Mesothelial cell of epicardium (in vitro differentiated cells): ENCODE measurements at places on chromosomes 2 and 18. TPM values are rescaled to one million over a fixed set of nuclear protein-coding genes. Genes with fewer than 3 reads are reported as not detected.

The CFAP221 gene
- 3.5 to 4.6 TPM (median 4.5 TPM) in 3 replicates for total RNA-seq

The KIF5C gene
- total RNA-seq: 1.3 to 2.3 TPM (median 1.3 TPM) in 3 replicates

The PKP4 gene
- 66.3 to 70.8 TPM (median 66.6 TPM) in 3 replicates for total RNA-seq

- peaks cover 3% of the 10 kb centered on the region for H3K4me1 ChIP-seq
- H3K27ac ChIP-seq: no peak overlapping the region
- DNase-seq: no peak
- H3K4me3 ChIP-seq: no peak overlapping the region
- H3K27me3 ChIP-seq: no peaks in the 10 kb centered on the region
These were observed 156.8 kb downstream of the STK39 start for GRCh38 chr2:168090366-168091135.

GRCh38 chr2:111924617-111925107 lies 26.3 kb downstream of the MERTK start:
- H3K4me1 ChIP-seq: peaks cover 45% of the 10 kb centered on the region
- H3K36me3 ChIP-seq: peaks cover 7% of the 10 kb centered on the region
- H3K4me3 ChIP-seq: no peak overlapping the region
- H3K27me3 ChIP-seq: no peaks in the 10 kb centered on the region

DNA sequence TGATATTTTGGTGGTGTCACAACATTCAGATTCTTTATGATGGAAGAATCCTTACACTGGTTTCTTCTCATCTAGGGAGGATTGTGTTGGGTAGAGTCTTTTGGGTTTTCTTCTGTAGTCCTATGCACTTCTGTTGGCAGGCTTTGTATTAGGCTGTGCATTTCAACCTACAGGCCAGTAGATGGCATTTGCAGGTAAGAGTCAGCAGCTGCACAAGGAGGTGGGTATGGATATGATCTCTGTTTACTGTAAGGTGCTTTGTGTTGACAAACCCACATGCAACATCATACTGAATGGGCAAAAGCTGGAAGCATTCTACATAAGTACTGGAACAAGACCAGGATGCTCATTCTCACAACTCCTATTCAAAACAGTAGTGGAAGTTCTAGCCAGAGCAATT lies 656.8 kb downstream of the METTL4 start:
- H3K27me3 ChIP-seq: no peaks in the 10 kb centered on the region
- no peaks in the 10 kb centered on the region for H3K4me1 ChIP-seq
- DNase-seq: no peak
- no peak overlapping the region for H3K4me3 ChIP-seq
- H3K36me3 ChIP-seq: peaks cover 7% of the 10 kb centered on the region
- H3K27ac ChIP-seq: no peak overlapping the region

DNA sequence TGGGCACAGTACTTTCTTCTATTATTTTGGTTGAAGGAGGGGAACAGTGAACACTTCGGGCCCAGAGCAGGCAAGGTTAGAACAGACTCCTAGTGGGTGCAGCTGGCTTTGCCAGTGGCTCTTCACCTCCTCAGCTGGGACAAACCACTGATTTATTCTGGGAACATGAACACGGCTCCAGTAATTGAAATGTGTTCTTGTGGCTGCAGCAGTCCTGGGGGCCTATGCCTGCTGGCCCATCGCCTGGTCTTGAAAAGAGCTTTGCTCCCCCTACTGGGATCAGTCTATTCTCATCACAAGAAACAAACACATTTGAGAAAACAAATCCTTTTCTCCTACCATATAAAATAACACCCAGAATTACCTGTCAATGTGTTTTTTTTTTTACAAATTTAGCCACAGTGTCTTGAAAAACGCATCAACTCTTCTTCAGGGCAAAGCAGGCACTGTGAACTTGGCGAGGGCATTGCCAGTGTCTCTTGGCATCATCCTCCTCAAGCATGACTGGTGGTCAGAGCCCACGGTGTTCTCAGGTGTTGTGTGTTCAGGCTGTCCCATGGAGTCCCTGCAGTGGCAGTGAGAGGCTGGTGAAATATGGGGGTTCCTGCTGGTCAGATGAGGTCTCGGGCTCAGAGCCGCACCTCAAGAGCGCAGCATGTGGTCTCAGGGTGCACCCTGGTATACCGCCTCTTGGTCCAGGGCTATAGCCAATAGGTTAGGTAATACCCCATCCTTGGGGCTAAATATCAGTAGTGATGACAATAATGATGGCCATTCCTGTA lies 51.3 kb downstream of the RNF144A start:
- H3K36me3 ChIP-seq: peaks cover 34% of the 10 kb centered on the region
- H3K27ac ChIP-seq: no peak overlapping the region
- no peak overlapping the region for H3K4me3 ChIP-seq

DNA sequence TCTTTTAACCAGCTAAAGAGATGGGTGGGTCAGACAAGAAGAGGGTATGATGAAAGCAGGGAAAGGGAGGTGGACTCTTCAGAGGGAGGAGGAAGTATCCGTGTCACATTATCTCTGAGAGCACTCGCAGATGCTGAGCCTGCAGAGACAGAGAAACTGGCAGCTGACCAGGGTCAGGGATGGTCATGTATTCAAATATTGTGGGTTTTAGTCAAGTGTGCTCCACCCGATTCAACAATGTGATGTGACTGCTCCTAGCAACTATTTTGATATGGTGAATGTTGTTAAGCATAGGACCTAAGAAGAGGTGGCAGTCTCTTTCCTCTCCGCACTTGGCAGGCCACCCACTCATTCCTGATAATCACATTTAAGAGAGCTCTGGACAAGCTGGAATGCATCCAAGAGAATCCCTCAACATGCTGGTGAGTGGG lies 1.3 kb upstream of the CLIP4 start:
- no peak for DNase-seq
- no peaks in the 10 kb centered on the region for H3K27me3 ChIP-seq
- H3K27ac ChIP-seq: peak overlapping the region; percentile 51
- peaks cover 33% of the 10 kb centered on the region for H3K4me1 ChIP-seq

GRCh38 chr2:236112466-236112865 lies 55.7 kb downstream of the GBX2 start:
- H3K27ac ChIP-seq: no peak overlapping the region
- H3K4me3 ChIP-seq: no peak overlapping the region
- no peak for DNase-seq
- H3K36me3 ChIP-seq: peaks cover 3% of the 10 kb centered on the region
- no peaks in the 10 kb centered on the region for H3K27me3 ChIP-seq
- peaks cover 19% of the 10 kb centered on the region for H3K4me1 ChIP-seq

GRCh38 chr2:41722668-41723369 lies 325.0 kb upstream of the PKDCC start:
- H3K4me1 ChIP-seq: peaks cover 21% of the 10 kb centered on the region
- H3K4me3 ChIP-seq: no peak overlapping the region
- peak overlapping the region; percentile 81 for H3K27ac ChIP-seq
- no peaks in the 10 kb centered on the region for H3K27me3 ChIP-seq
- DNase-seq: no peak

DNA sequence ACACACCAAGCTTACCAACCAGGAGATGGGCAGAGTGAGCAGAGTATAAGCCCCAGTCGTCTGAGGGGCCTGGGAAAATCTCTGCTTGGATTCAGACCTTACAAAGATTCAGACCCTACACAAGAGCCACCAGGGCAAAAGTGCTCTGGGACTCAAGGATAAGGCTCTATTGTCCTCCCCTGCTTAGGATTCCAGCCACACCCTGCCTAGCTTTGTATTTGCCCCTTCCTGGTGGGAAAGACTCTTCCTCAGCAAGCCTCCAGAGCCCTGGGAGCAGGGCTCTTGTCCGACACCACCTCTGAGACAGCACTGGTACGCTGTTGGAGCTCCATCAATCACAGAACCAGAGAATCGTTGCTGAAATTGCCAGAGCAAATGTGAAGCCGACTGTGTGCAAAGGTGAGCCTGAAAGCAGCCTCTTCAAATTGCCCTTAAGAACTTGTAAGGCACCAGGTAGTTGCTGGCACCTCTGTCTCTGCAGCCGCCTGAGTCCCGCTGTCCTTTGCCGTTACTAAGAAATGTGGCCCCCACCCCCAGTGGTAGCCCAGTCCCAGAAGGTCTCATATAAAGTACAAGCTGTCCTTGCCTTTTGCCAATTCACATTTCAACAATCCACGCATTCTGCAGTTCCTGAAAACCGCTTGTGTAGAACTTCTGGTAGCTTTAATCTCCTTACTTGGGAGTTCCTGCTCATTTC lies 148.7 kb downstream of the CTIF start:
- no peak for DNase-seq
- H3K36me3 ChIP-seq: peaks cover 24% of the 10 kb centered on the region
- no peak overlapping the region for H3K4me3 ChIP-seq
- no peak overlapping the region for H3K27ac ChIP-seq
- H3K27me3 ChIP-seq: no peaks in the 10 kb centered on the region
- peaks cover 4% of the 10 kb centered on the region for H3K4me1 ChIP-seq

- no peak overlapping the region for H3K27ac ChIP-seq
- no peak for DNase-seq
- no peaks in the 10 kb centered on the region for H3K36me3 ChIP-seq
- H3K27me3 ChIP-seq: peaks cover 71% of the 10 kb centered on the region
These were observed 2.3 kb downstream of the ATP6V1B1 start for GRCh38 chr2:70937866-70938585.

- no peak overlapping the region for H3K4me3 ChIP-seq
- H3K27me3 ChIP-seq: peaks cover 2% of the 10 kb centered on the region
- no peaks in the 10 kb centered on the region for H3K36me3 ChIP-seq
These were observed 66.2 kb upstream of the KLF7 start for GRCh38 chr2:207231967-207232366.

DNA sequence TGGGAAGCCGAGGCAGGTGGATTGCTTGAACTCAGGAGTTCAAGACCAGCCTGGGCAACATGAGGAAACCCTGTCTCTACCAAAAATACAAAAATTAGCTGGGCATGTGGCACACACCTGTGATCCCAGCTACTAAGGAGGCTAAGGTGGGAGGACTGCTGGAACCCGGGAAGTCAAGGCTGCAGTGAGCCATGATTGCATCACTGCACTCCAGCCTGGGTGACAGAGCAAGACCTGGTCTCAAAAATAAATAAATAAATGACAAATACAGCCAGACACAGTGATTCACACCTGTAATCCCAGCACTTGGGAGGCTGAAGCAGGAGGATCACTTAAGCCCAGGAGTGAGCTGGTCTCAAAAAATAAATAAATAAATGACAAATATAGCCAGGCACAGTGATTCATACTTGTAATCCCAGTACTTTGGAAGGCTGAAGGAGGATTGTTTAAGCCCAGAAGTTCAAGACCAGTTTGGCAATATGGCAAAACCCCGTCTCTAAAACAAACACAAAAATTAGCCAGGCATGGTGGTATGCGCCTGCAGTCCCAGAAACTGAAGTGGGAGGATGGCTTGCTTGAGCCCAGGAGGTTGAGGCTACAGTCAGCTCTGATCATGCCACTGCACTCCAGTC lies 6.2 kb downstream of the KANSL3 start:
- H3K36me3 ChIP-seq: peaks cover 34% of the 10 kb centered on the region
- H3K27ac ChIP-seq: no peak overlapping the region
- DNase-seq: no peak
- no peaks in the 10 kb centered on the region for H3K27me3 ChIP-seq
- H3K4me3 ChIP-seq: no peak overlapping the region

GRCh38 chr2:172234716-172235691 lies 132.3 kb upstream of the DLX2 start:
- no peaks in the 10 kb centered on the region for H3K36me3 ChIP-seq
- H3K4me1 ChIP-seq: peaks cover 56% of the 10 kb centered on the region
- DNase-seq: no peak
